ENCODE measurements at places on chromosomes 16 and 17.

DNA sequence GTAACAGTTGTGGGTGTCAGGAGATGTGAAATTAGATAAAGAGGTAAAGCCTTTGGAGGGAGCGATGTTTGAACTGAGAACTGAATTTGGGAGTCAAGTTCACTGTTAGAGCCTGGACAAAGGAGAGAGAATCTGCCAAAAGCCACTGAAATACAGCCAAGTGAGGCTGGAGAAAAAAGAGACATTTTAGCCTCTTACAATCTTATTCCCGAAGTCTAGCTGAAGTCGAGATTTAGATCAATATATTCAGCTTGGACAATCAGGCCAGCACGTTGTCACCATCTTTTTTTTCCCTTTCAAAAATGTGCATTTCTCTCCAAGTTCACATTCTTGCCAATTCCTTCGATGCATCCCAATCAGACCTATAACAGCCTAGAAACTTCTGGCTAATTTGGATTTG, 312.2 kb downstream of the RBFOX1 start:
- no peak for DNase-seq

DNA sequence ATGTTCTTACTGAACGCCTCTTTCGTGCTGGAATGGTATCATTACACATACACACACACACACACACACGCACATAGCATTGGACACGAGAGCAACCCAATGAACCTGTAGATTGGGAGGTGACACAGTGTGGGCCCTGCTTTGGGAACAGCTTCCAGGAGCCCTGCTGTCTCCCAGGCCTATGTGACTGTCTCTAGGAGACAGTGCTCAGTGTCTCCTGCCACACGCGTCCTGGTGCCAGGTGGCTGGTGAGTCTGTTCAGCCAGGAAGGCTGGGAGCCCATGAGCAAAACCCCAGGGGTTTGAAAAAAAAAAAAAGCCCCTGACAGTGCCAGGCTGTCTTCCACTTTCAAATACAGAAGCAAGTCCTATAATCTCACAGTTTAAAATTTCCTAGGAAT, 2.4 kb upstream of the SPOP start:
- no peak for DNase-seq

- DNase-seq = no peak
Observed at GRCh38 chr16:48559462-48560211, 50.3 kb downstream of the N4BP1 start.

GRCh38 chr17:48251950-48252349, 144.4 kb downstream of the SNX11 start:
- DNase-seq = no peak

GRCh38 chr16:75996491-75996890, 270.2 kb upstream of the CPHXL start:
- no peak for DNase-seq

GRCh38 chr17:72171703-72172667, 51.2 kb downstream of the SOX9 start:
- no peak for DNase-seq

GRCh38 chr16:20894388-20894787, 5.8 kb downstream of the DCUN1D3 start:
- DNase-seq = no peak

DNA sequence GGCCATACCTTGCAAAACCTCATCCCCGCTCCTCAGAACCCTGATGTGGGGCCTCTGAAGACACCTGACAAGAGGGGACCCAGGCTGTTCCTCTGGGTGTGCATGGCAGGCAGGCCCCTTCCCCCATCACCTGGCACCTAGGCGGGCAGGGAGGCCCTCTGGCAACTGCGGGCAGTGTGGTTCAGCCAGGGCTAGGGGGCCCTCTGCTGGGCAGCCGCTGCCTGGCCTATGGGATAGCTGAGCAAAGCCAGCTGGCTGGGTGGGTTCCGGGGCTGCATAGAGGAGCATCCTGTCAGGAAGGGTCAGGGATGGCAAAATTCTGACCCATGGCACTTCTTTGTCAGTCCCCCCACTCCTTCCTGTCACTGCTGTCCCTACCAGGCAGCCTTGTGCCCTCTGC, 228.7 kb upstream of the ASIC2 start:
- DNase-seq = no peak

GRCh38 chr17:30165960-30166359, 49.3 kb downstream of the NSRP1 start:
- DNase-seq = no peak

GRCh38 chr16:55081622-55082590, 151.2 kb downstream of the IRX5 start:
- DNase-seq = no peak

DNA sequence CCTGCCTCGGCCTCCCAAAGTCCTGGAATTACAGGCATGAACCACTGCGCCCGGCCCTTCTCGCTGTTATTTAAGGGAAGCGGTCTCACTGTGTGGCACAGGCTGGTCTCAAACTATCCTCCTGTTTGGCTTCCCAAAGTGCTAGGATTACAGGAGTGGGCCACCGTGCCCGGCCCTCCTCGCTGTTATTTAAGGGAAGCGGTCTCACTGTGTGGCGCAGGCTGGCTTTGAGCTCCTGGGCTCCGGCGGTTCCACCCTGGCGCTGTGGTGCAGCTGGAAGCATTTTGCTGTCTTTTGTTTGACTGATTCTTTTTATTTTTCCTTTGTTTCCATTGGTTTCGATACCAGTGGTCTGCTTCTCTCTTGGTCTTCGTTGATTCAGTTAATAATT, 40.7 kb downstream of the FOXK2 start:
- DNase-seq = no peak

GRCh38 chr16:81994485-81994884, 16.8 kb downstream of the SDR42E1 start:
- no peak for DNase-seq

GRCh38 chr17:37802712-37803416, 58.0 kb upstream of the HNF1B start:
- no peak for DNase-seq

DNA sequence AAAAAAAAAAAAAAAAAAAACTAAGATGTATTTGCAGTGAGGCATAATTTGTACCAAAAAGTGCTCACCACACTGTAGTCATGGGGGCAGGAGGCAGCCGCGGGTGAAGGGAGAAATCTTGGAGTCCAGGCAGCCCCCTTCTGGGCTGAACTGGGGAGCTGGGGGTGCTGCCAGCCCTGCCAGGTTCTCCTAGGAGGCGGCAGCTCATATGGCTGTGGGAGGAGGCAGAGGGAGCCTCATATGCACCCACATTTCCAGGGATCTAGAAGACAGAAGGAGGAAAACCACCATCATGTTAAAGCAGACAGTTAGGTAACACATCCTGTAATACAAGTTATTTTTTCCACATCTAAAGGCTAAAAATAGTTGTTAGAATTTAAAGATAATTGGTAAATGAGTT, 16.3 kb downstream of the MAPT start:
- no peak for DNase-seq

DNA sequence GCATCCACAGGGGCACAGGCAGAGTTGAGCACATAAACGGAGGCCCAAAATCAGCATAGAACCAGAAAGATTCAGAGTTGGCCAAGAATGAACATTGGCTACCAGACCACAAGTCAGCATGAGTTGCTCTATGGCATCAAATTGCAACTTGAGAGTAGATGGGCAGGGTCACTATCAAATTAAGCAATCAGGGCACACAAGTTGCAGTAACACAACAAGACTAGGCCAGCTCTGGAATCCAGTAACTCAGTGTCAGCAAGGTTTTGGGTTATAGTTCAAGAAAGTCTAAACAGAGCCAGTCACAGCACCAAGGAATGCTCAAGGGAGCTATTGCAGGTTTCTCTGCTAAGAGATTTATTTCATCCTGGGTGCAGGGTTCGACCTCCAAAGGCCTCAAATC, 12.9 kb downstream of the G6PC1 start:
- DNase-seq = no peak
